ENCODE measurements at places on chromosomes 4 and X.

- DNase-seq: no peak
Measured at GRCh38 chrX:85573801-85574200, 194.3 kb upstream of the POF1B start.

DNA sequence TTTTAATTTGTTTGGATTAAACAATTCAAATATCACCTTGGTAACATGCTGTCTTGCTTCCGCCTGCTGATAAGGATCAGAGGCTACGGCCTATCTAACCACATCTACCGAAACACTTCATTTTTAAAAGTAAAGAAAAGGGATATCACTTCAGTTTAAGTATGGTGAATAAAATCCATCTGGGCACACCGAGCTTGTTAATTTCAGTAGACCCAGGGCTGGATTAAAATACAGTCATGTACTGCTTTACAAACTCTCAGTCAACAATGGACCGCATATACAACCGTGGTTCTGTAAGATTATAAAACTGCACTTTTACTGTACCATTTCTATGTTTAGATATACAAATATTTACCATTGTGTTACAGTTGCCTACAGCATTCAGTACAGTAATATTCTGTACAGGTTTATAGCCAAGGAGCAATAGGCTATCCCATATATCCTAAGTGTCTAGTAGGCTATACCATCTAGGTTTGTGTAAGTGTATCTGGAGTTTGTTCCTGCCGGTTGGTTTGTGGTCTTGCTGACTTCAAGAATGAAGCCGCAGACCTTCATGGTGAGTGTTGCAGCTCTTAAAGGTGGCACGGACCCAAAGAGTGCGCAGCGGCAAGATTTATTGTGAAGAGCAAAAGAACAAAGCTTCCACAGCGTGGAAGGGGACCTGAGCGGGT lies 40.0 kb downstream of the SEPTIN11 start:
- DNase-seq: no peak

- no peak for DNase-seq
Measured at GRCh38 chr4:165450871-165451270, 72.1 kb downstream of the CPE start.

DNA sequence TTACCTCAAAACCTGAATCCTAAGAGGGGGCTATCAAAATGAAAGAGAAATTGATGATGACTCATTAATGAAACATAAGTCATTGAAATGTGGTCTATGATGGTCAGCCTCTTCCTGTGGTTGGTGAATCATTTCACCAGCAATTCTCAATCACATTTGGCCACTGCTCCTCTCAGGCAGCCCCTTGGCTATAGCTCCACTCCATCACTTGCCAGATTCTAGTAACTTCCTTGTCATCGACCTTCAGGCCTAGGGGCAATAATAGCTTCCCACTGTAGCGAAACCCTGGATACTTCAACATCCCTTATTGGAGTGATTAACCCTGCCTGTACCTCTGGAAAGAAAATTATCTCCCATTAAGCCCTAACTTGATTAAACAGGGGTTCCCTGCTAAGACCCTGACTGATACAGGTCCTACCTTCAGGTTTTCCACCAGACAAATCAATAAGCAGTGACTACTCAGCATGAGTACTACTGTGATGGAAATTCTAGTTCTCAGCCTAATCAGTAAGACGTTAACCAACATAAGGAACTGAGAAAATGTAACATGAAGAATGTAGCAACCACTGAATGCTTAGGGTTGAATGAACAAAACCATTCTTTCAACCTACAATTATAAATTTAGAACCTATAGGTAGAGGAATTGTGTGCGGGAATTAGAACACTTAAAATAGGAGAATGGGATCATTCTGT lies 30.4 kb downstream of the ADH7 start:
- DNase-seq: no peak

All from aorta (tissue), 5 donors.